ENCODE measurements at places on chromosomes 16 and 17.

- DNase-seq, result no peak
Measured at GRCh38 chr17:41064301-41064700, 1.4 kb downstream of the KRTAP2-4 start.

- no peak for DNase-seq
Measured at GRCh38 chr17:45311401-45311759, 5.4 kb downstream of the MAP3K14 start.

DNA sequence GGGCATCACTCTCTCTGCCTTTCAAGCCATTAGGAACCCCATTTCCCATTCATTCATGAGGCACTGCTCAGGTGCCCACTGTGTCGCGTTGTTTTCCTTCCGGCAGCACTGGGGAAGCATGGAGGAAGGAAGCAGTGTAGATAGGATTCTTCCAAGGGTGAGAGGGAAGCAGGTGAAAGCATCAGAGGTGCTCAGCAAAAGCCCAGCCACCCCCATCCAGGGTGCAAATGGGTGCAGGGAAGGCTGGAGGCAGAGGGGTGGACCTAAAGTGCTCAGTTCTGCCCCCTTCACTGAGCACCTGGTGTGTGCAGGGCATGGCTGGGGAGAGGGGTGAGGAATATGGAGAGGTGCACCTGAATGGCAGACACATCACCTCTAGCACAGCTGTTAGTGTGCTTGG, 3.4 kb upstream of the NXPH3 start:
- DNase-seq, result no peak

DNA sequence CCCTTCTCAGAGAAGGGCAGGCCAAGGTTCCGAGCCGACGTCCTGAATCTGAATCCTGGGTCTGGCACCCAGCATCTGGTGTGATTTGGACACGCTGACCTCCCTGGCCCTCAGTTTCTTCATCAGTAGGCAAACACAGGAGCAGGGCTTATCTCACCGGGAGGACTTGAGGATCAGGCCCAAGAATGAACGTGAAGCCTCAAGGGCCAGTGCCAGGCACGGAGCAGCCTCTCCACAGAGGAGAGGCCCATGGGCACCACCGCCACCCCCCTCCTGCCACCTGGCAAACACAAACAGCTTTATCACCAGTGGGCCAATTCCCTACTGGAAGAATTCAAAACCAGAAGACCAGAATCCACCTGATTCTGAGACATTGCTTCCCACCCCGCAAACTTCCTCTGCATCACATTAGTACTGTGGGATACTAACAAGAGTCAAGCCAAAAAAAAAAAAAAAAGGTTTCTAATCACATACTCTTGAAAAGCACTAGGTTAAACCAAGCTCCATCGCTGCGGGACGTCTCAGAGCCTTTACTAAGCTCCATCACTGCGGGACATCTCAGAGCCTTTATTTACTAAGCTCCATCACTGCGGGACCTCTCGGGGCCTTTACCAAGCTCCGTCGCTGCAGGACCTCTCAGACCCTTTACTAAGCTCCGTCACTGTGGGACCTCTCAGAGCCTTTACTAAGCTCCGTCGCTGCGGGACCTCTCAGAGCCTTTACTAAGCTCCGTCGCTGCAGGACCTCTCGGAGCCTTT, 68.0 kb upstream of the DOC2B start:
- no peak for DNase-seq

- no peak for DNase-seq
Measured at GRCh38 chr16:56298948-56299596, 107.8 kb downstream of the GNAO1 start.

DNA sequence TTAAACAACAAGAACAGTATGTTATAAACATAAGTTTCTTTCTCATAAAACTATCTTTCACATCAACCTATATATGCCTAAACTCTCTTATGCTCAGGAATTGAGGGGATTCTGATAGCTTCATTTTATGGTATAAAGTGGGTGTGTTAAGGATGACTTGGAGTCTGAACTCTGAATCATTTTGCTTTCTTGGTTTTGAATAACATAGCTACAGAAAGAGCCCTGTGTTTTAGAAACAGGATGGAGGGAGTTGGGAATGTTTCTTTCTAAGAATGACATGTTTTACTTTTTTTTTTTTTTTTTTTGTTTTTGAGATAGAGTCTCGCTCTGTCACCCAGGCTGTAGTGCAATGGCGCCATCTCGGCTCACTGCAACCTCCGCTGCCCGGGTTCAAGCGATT, 50.1 kb downstream of the RHOT1 start:
- DNase-seq, result no peak

- no peak for DNase-seq
Measured at GRCh38 chr16:51134876-51135275, 16.2 kb downstream of the SALL1 start.

GRCh38 chr16:47250983-47251382, 107.2 kb upstream of the NETO2 start:
- no peak for DNase-seq

- DNase-seq, result no peak
Measured at GRCh38 chr16:1963806-1964505, 670 bp downstream of the RPS2 start.

DNA sequence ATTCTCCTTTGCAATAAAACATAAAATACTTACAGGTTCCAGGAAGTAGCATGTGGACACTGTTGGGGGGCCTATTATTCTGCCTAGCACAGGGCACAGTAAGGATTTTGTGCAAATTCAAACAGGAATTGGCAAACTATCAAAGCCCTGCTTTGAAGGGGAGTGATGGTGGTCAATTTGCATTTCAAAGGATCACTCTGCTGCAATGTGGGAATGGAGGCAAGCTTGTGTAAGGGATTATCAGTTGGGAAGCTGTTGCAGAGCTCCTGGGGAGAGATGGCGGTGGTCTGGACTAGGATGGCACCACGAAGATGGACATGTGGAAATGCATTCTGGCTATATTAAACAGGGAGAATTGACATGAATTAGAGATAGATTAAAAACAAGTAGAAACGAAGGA, 990.7 kb upstream of the RBFOX1 start:
- no peak for DNase-seq

- no peak for DNase-seq
Measured at GRCh38 chr16:67928147-67928546, 3.5 kb downstream of the CTRL start.

Data from stimulated activated CD4-positive, alpha-beta T cell treated with anti-CD3 and anti-CD28 coated beads, Interleukin-1b, Interleukin-23, amount 100 ng/mL, for 24 hours (primary cell).